ENCODE measurements at places on chromosomes 5 and 9. TPM values are rescaled to one million over a fixed set of nuclear protein-coding genes. Genes with fewer than 3 reads are reported as not detected.

GRCh38 chr9:112884101-112884500, 6.6 kb downstream of the SLC46A2 start:
- no peak for DNase-seq

DNA sequence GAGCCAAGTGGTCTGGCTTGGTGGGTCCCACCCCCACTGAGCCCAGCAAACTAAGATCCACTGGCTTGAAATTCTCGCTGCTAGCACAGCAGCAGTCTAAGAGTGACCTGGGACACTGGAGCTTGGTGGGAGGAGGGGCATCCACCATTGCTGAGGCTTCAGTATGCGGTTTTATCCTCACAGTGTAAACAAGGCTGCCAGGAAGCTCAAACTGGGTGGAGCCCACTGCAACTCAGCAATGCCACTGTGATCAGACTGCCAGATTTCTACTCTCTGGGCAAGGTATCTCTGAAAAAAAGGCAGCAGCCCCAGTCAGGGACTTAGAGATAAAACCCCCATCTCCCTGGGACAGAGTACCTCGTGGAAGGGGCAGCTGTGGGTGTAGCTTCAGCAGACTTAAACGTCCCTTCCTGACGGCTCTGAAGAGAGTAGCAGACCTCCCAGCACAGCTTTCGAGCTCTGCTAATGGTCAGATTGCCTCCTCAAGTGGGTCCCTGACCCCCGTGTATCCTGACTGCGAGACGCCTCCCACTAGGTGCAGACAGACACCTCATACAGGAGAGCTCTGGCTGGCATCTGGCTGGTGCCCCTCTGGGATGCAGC, 18.2 kb upstream of the STK32A start:
- peak; percentile 42 for DNase-seq

DNA sequence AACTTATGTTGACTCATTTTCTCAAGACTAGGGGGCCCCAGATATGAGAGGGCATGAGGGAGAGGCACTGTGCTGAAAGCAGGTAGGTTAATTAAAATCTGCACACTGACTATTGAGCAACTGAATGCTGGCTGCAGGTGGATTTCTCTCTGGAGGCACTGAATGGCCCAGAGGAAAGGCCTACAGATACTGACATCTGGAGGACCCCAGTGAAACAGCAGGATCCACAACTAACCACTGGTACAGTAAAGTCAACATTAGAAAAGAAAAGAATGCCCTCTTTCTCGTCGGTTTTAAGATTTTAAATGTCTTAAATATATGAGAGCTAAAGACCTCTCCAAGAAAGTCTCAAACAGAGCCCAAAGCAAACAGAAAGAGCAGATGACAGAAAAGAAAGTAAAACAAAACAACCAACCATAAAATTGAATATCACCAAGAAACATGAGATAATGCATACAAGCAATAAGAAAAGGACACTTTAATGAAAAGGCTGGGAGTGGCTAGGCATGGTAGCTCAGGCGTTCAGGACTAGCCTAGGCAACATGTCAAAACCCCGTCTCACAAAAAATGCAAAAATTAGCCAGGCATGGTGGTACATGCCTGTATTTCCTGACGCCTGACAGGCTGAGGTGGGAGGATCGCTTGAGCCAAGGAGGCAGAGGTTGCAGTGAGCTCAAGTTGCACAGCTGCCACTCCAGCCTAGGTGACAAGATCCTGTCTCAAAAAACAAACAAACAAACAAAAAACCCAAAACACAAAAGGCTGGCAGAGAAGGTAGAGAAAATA, 43.3 kb downstream of the PUM3 start:
- DNase-seq: no peak

DNA sequence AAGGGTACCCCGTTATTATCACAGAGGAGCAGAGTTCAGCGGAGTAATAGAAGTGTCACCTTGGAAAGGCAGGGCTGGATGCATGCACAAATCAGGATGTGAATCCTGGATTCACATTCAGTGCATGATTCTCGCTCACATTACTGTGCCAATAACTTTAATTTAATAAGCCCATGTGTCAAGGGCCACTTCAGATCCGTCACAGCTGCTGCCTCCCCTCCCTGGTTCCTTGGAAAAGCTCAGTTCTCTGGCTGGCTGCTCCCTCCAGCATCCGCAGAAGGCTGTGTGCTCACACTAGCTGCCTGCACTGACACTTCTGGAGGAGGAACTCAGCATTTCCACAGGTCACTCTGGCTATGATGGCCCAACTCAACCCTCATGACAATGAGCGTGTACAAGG, 256.8 kb upstream of the ADAMTS16 start:
- DNase-seq: no peak

- no peak for DNase-seq
These were observed 550.7 kb upstream of the CCNG1 start for GRCh38 chr5:162886717-162887116.

GRCh38 chr9:127415657-127416056, 8.5 kb upstream of the ZNF79 start:
- no peak for DNase-seq

- no peak for DNase-seq
These were observed 3.9 kb upstream of the EFNA5 start for GRCh38 chr5:107674655-107675054.

Gene ANGPTL2
- 29.5 TPM for total RNA-seq

Gene PCDHB1
- total RNA-seq: not detected

Gene C5
- 5.4 TPM for total RNA-seq

Gene GDF9
- under 0.01 TPM for total RNA-seq

Gene FBXL7
- 37.7 TPM for total RNA-seq

Gene C1QTNF3
- 15.6 TPM for total RNA-seq

Gene SH3RF2
- 2.1 TPM for total RNA-seq

Gene NXNL2
- 1.2 TPM for total RNA-seq

Gene LECT2
- not detected for total RNA-seq
